ENCODE measurements at places on chromosomes 7 and 10. TPM values are rescaled to one million over a fixed set of nuclear protein-coding genes. Genes with fewer than 3 reads are reported as not detected.

DNA sequence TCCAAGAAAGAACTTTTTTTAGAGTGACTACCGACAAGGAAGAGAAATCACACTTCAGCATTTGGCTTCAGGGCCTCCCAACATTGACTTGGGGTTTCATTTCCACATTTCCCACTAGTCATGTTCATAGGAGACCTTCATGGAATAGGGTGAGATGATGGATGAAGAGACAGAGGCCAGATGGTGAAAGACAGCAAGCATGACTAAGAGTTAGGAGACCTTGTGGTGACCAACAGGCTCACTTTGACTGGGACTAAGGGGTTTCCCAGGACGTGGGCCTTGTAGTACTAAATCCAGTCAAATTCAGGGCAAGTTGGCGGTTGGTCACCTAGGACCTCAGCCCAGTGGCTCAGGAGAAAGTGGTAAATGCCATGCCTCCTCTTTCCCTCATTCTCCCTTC, 3.0 kb upstream of the GIMAP5 start:
- no peak for DNase-seq

ZCCHC24 gene
- 0.59 TPM for total RNA-seq

CLIP2 gene
- total RNA-seq, result 1.5 TPM

MARVELD1 gene
- 3.4 TPM for total RNA-seq

DNA sequence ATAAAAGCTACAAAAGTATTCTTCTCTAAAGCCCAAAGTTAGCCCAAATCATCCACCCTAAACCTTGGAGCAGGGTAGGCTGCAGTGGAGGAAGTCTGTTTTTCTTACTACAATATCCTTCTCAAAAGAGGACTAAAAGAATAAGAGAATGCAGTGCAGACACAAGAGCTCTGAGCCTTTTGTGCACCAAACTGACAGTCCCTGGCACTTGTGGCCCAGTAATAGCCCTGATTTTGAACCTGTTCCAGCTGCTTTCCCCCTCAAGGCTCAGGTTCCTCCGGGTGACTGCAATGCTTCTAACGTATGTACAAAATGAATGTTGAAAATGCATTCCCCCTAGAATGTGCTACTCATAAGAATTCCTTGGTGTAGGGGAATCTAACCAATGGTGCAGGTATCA, 154.4 kb downstream of the JAZF1 start:
- DNase-seq, result no peak

TAF6 gene
- total RNA-seq, result 72.9 TPM

DNA sequence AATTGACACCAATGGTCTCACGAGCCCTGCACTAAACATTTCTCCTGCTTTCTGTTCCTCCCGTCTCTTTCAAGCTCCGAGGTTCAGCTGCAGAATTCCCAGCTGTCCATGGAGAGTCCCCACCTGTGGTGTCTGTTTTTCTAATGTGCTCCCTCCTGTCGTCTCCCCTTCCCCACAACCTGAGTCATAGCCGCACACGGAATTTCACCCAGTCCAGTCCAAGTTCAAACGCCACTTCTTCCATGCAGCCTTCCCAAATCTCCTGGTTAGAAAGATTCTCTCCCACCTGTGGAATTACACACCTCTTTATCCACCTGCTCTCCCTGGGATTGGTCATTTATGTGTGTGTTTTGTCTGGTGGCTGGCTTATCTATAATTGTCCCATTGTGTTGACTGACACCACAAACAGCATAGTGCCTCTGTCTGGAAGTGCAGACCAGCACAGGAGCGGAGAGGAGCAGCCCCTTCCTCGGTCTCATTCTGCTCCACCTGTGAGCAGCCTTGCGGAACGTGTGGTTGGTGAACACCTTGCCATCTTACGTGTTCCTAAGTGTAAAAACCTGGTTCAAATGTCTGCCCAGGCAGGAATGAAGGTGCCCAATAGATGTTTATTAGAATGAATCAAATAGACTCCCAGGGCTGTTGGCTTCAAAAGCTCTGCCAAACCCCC, 3.3 kb upstream of the DIP2C start:
- no peak for DNase-seq

- DNase-seq, result peak; percentile 38
Observed at GRCh38 chr7:24907311-24907886, 72.6 kb downstream of the OSBPL3 start.

- no peak for DNase-seq
Observed at GRCh38 chr7:20816372-20816959, 29.8 kb upstream of the SP8 start.

GRCh38 chr7:132131196-132131595, 445.1 kb downstream of the PLXNA4 start:
- DNase-seq, result no peak

- no peak for DNase-seq
Observed at GRCh38 chr7:100952641-100953040, 3.3 kb downstream of the MUC3A start.

DNA sequence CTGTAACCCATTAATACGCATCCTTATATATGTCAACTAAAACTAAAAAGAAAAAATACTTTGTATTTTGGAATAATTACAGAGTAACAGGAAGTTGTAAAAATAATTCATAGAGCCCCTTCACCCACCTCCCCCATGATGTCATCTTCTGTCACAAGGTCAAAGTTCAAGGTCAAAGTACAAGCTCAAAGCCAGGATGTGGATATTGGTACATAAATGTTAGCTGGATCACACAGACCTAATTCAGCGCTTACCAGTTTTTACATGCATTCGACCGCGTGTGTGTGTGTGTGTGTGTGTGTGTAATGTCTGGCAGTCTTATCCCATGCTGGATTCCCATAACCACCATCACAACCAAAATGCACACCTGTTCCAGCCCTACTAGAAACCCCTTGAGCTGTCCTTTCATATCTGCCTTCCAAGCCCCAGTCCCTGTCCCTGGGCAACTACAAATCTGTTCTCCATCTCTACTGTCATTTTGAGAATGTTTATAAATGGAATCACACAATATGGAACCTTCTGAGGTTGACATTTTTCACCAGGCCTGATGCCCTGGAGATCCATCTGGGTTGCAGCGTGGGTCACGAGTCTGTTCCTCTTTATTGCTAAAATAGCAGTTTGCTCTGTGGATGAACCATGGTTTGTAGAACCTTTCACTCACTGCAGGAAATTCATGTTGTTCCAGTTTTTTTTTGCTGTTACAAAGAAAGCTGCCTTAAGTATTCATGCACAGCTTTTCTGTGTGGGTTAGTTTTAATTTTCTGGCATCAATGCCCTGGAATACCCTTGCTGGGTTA, 153.6 kb upstream of the PITRM1 start:
- DNase-seq, result no peak
